ENCODE measurements at places on chromosomes 4 and X.

GRCh38 chr4:23001478-23001877 lies 308.7 kb downstream of the GBA3 start:
- no peaks in the 10 kb centered on the region for H3K36me3 ChIP-seq
- no peaks in the 10 kb centered on the region for H3K4me1 ChIP-seq
- no peak overlapping the region for H3K4me3 ChIP-seq

- DNase-seq = no peak
- no peaks in the 10 kb centered on the region for H3K4me1 ChIP-seq
- H3K27me3 ChIP-seq = no peaks in the 10 kb centered on the region
- H3K27ac ChIP-seq = no peak overlapping the region
- H3K36me3 ChIP-seq = no peaks in the 10 kb centered on the region
Observed at GRCh38 chrX:44747969-44748368, 95.9 kb upstream of the DUSP21 start.

- DNase-seq = no peak
- no peaks in the 10 kb centered on the region for H3K27me3 ChIP-seq
- H3K27ac ChIP-seq = no peak overlapping the region
- H3K4me1 ChIP-seq = peaks cover 14% of the 10 kb centered on the region
Observed at GRCh38 chrX:40074959-40075332, 22.8 kb downstream of the BCOR start.

DNA sequence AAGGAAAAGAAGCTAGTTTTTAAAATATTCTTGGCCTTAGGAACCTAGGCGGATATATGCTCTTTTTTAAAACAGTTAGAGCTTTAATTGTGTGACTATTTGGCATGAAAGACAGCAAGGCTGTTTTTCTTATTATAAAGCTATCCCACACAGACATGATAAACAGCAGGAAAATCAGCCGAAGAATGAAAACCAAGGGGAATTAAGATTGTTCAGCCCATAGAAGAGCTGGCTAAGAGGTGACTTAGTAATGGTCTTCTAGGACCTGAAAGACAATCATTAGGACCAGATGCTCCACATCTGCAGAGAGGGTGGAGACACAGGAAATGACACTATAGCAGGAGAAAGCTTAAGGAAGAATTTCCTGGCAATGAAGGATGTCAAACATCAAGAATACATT lies 171.4 kb upstream of the NRK start:
- H3K4me3 ChIP-seq = no peak overlapping the region
- H3K4me1 ChIP-seq = no peaks in the 10 kb centered on the region
- DNase-seq = no peak
- no peaks in the 10 kb centered on the region for H3K36me3 ChIP-seq
- no peaks in the 10 kb centered on the region for H3K27me3 ChIP-seq

DNA sequence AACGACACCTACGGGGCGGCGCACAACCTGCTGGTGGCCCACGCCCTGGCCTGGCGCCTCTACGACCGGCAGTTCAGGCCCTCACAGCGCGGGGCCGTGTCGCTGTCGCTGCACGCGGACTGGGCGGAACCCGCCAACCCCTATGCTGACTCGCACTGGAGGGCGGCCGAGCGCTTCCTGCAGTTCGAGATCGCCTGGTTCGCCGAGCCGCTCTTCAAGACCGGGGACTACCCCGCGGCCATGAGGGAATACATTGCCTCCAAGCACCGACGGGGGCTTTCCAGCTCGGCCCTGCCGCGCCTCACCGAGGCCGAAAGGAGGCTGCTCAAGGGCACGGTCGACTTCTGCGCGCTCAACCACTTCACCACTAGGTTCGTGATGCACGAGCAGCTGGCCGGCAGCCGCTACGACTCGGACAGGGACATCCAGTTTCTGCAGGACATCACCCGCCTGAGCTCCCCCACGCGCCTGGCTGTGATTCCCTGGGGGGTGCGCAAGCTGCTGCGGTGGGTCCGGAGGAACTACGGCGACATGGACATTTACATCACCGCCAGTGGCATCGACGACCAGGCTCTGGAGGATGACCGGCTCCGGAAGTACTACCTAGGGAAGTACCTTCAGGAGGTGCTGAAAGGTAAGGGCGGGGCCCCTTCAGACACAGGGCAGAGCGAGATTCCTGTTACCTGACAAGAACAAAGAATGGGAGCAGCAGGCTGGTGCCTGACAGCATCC lies 11.7 kb downstream of the RPL9 start:
- peak overlapping the region; percentile 93 for H3K4me3 ChIP-seq
- H3K36me3 ChIP-seq = peaks cover 3% of the 10 kb centered on the region
- H3K27ac ChIP-seq = peak overlapping the region; percentile 93
- DNase-seq = peak; percentile 84
- H3K27me3 ChIP-seq = no peaks in the 10 kb centered on the region

DNA sequence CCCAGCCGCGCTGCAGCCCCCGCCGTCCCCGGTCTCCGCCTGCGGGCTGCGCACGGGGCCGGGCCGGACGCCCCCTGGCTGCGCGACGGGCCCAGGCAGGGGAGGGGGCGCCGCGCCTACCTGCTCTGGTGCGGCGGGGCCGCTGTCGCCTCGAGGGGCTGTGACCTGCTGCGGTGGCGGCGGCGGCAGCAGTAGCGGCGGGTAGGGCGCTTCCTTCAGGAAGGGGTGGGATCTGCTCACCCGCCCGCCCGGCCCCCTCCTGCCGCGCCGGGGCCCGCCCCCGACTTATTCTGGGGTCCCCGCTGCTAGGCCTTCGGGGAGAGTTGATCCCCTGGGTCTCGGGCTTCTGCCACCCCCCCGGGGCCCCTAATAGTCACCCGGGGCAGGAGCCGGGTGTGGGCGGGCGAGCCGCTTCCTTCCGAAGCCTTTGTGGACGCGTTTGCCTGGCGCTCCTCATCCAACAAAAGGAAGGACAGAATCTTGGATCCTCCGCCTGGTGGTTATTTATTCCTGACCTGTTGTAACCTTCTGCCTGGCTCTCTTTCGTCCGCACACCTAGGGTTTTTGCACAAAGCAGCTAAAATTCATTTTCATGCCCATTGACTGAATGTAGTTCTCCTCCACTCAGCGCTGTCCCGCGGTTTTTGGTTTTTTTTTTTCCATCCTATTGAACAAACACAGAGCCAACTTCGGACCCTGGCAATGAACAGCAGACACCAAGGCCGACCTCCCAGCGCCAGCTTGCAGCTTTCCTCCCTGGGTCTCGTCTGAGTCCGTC lies at the start of gene TMEM150C:
Gene TMEM150C (minus strand): TSS at position 203 of the 778 bp plus-strand sequence. CDS start 57,331 bp downstream, outside the sequence.
- peaks cover 75% of the 10 kb centered on the region for H3K27me3 ChIP-seq
- H3K4me1 ChIP-seq = peaks cover 12% of the 10 kb centered on the region
- peak; percentile 4 for DNase-seq
- H3K27ac ChIP-seq = no peak within 1 kb of the TSS
- H3K36me3 ChIP-seq = peaks cover 7% of the 10 kb centered on the region
- H3K4me3 ChIP-seq = peak within 1 kb of the TSS; percentile 85

GRCh38 chrX:112968351-112969133 lies 127.9 kb upstream of the AMOT start:
- H3K4me3 ChIP-seq = no peak overlapping the region
- no peaks in the 10 kb centered on the region for H3K36me3 ChIP-seq

GRCh38 chr4:34365946-34366345 lies 1878.4 kb downstream of the ARAP2 start:
- no peak for DNase-seq
- H3K4me1 ChIP-seq = no peaks in the 10 kb centered on the region
- H3K27me3 ChIP-seq = no peaks in the 10 kb centered on the region

DNA sequence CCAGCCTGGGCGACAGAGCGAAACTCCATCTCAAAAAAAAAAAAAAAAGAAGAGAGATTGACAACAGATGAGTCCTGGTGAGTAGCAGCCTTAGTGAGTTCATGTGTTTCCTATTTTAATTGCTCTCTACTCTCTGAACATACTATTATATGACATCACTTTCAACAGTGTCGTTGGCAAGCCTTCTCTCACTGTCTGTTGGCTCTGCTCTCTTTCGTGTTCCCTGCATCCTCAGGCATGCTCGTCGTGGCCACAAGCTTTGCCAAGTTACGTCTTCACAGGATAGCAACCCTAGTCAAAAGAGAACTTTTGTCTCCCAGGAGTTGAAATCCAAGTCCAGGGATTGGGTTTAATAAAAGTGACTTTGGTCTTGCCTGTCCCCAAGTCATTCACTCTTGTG lies 117.1 kb upstream of the EGFL6 start:
- H3K27me3 ChIP-seq = peaks cover 5% of the 10 kb centered on the region
- H3K36me3 ChIP-seq = no peaks in the 10 kb centered on the region
- no peak for DNase-seq
- peaks cover 5% of the 10 kb centered on the region for H3K4me1 ChIP-seq
- H3K27ac ChIP-seq = no peak overlapping the region

DNA sequence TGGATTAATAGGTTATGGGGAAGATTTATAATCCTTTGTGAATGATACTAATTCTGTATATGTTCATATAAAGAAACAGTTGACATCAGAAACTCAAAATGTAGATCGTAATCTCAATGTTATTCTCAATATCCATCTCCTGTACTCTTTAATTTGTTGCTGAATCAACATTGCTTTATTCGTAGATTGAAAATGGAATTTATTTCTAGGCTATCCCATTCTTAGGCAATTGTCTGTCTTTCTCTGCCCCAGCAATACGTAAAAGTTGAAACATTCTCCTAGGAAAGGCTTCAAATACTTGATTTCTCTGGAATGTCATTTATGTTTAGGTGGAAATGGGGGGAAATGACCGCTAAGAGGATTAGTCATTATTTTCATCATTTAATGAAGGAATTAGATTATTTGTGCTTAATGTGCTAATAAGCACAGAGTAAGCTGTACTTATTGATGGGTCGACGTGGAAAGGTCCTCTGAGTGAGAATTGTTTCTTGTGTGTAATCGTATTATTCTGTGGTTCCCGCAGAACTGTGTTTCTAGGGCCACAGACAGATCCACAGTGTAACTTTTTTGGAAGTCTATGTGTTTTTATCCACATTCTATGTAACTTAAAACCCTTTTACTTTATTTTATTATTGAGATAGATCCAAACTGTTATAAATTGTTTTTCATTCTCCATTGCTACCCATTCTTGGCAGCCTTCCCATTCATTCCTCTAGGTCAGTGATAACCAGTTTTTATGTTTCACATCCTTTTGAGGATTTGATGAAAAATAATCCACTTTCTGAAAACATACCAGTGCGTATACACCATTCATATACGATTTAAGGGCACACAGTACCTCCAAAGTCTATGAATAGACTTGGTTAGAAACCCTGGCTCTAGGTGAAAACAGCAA lies 262.9 kb downstream of the ARHGAP10 start:
- H3K4me1 ChIP-seq = no peaks in the 10 kb centered on the region

DNA sequence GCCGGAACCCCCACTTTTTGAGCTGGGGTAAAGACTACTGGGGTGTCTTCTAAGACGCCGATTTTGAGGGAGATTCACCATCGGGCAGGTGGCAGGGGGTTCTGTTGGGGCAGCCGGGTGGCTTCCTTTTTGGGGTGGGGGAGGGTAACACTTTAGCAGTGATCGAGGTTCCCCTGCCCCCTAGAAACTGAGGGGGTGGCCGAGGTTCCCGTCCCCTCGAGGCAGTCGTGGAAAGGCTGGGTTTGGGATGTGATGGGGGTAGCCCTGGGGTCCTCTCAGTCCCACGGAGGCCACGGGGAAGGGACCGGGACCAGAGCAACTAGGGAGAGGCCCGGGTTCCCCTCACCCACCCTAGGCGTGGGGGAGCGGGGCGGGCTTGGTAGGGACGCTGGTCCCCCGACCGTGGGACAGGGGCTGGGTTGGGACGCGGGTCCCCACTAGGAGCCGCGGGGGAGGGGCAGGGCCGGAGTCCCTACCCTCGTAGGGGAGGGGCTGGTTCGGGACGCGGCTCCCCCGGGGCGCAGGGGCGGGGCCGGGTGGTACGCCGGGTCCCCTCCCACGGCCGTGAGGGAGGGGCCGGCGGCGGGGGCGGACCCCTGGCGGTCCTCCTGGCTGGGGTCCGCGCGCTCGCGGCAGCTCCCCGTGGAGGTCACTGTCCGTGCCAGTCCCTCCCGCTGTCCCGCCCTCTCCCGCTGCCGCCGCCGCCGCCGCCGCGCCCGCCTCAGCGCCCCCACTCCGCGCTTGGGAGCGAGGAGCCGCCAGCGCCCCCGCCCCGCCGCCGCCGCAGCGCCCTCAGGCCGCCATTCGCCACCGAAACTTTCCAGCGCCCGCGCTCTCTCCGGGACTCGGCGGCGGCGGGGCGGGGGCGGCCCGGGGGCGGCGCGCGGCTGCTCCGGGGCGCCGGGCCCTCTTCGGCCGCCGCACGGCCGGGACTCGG lies at the start of gene TBL1X:
Gene TBL1X (plus strand): TSS at position 624 of the 937 bp plus-strand sequence. CDS start 188,529 bp downstream, outside the sequence.
- H3K27ac ChIP-seq = peak within 1 kb of the TSS; percentile 94
- H3K27me3 ChIP-seq = no peaks in the 10 kb centered on the region
- H3K4me1 ChIP-seq = peaks cover 33% of the 10 kb centered on the region
- no peaks in the 10 kb centered on the region for H3K36me3 ChIP-seq

DNA sequence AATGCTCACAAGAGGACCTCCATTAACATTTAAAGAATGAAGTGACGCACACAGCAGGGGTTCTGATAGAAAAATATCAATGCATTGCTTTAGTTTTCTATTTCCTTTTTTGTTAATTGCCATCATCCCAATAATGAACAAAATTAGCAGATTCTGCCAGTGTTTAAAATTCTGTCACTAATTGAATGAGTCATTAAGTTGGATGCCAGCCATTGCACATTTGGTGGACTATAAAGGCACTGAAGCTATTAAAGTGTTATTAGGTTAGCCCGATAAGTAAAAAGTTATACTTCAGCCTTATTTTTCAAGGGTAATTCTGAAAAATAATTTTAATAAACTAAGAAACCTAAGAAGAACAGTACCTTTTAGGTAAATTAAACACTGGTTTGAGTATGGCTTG lies 53.1 kb downstream of the MAP3K15 start:
- no peak overlapping the region for H3K4me3 ChIP-seq
- H3K4me1 ChIP-seq = no peaks in the 10 kb centered on the region
- no peak for DNase-seq
- no peaks in the 10 kb centered on the region for H3K27me3 ChIP-seq

- H3K27ac ChIP-seq = no peak overlapping the region
- no peaks in the 10 kb centered on the region for H3K4me1 ChIP-seq
- no peaks in the 10 kb centered on the region for H3K36me3 ChIP-seq
- H3K27me3 ChIP-seq = peaks cover 5% of the 10 kb centered on the region
Observed at GRCh38 chr4:154709550-154709949, 34.2 kb upstream of the LRAT start.

- peaks cover 59% of the 10 kb centered on the region for H3K27me3 ChIP-seq
- peak; percentile 34 for DNase-seq
- H3K4me3 ChIP-seq = peak within 1 kb of the TSS; percentile 87
- H3K36me3 ChIP-seq = no peaks in the 10 kb centered on the region
- H3K4me1 ChIP-seq = peaks cover 9% of the 10 kb centered on the region
Observed at GRCh38 chr4:44448521-44449461, at the start of gene KCTD8. Gene KCTD8 (minus strand): TSS chr4:44448809.

DNA sequence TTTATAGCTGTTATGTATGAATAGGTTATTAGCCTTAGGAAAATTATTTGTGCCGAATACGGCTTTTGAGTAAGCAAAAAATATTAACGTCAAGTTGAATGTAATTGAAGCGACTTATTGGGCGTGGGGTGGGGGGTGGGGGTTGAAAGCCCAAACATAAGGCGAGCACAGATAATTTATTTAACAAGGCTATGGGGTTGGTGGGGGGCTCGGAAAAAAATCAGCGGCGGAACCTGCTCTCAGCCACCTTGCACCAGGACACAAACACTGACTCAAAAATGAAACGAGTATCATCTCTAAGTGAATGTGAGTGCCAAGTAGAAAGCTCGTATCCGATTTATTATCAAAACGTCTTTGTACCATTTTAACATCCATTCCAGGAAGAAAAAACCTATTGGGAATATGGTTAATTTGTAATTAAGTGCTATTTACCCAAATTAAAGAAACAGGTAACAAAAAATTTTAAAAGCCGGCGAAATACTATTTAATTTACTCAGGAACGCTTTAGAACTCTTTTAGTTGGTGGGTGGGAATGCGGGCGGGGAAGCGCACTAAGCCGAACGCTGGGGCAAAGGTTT lies 902 bp upstream of the LARP1B start:
- no peaks in the 10 kb centered on the region for H3K36me3 ChIP-seq
- H3K27ac ChIP-seq = peak overlapping the region; percentile 89
- H3K27me3 ChIP-seq = peaks cover 7% of the 10 kb centered on the region
- H3K4me1 ChIP-seq = peaks cover 11% of the 10 kb centered on the region

- H3K27ac ChIP-seq = no peak overlapping the region
- DNase-seq = no peak
Observed at GRCh38 chr4:127604949-127605709, 27.6 kb upstream of the INTU start.

Data from naive B cell (primary cell).